CD4-positive, alpha-beta T cell treated with Interleukin-17A for 4 hours (primary cell): ENCODE measurements at places on chromosomes 6 and 20.

- DNase-seq: no peak
Measured at GRCh38 chr6:156933201-156934068, 156.3 kb downstream of the ARID1B start.

- no peak for DNase-seq
Measured at GRCh38 chr20:33839591-33839990, 28.4 kb downstream of the CHMP4B start.

DNA sequence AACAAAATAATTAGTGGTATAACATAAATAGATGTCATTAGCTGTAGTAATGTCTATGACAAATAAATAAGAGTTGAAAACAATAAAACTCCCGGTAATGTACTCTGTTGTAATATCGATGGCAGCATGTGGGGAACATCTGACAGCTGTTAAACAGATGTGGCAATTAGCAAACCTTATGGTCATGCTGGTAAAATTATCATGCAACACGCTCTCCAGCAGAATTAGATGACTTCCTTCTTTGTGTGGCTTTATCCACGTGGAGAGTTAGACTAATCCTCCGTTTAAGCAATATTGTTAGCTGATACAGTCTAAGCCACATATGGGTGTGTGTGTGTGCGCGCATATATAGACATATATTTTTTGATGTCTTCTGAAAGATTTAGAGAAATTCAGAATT is 77.7 kb upstream of the ZFP64 start:
- no peak for DNase-seq

DNA sequence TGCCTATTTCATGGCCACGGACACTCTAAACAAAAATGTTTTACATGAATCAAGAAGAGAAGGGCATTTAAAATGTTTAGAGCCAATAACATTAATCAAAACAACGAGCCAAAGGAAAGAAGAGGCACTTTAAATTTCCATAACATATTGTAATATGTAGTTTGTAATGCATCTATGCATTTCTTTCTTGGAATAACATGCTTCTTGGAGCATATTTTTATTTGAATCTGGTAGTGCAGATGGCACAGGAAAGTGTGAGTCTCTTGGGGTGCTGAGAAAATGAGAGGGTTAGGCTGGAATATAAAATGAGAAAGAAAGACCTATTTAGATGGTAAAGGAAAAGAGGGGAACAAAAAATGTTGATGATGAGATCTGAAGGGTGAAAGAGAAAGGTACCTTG is 305.4 kb downstream of the BTBD3 start:
- no peak for DNase-seq

DNA sequence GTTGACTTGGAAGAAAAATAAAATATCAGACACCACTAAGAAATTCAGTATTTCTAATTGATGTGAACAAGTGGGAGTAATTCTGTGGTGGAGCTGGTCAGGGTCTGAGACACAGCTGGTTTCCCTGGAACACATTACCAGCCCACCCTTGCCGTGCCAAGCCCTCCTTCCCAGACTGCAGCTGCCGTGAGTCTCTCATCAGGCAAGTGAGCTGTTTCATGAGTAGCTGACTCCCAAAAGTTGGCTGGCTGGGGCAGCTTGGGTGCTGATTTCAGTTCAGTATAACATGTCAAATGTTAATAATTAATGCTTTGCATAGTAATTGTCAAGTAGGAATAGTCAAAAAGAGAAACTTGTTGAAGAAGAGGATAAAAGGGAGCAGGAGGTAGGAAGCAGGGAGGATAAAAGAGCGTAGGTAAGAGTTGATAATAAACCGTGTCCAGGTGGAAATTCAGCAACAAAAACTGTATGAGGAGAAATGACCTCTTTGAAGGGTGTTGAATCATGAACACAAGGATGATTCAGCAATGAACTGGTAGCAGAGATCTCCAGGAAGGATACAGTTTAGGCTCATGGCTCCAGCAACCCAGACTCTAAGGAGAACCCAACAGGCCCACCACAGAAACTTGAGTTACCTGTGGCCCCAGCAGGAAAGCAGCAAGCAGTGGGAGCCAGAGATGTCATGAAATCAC is 110.9 kb upstream of the SSTR4 start:
- no peak for DNase-seq

- DNase-seq: no peak
Measured at GRCh38 chr20:39103305-39103704, 141.2 kb downstream of the DHX35 start.

DNA sequence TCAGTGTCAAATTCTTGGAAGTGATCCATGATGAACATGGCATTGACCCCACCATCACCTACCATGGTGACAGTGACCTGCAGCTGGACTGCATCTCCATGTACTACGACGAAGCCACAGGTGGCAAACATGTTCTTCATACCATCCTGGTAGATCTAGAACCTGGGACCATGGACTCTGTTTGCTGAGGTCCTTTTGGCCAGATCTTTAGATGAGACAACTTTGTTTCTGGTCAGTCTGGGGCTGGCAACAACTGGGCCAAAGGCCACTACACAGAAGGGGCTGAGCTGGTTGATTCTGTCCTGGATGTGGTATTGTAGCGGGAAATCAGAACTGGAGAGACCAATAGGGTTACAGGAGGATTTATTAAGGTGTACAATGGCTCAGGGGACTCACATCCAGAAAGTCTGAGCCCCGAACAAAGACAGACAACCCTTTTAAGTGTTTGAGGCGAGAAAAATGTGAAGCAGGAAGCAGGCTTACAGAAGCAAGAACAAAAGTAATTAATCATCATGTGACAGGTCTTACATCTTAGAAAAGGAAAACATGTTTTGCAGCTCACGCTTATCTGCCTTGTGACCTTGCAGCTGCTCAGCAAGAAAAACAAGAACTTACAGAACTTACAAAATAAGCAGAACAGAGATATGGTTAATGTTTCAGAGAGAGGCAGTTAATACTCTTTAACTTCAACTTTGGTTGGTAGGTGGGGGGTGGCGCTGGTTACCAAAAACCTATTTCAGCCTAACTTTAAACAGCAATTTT is 58.8 kb upstream of the MOCS1 start:
- no peak for DNase-seq

DNA sequence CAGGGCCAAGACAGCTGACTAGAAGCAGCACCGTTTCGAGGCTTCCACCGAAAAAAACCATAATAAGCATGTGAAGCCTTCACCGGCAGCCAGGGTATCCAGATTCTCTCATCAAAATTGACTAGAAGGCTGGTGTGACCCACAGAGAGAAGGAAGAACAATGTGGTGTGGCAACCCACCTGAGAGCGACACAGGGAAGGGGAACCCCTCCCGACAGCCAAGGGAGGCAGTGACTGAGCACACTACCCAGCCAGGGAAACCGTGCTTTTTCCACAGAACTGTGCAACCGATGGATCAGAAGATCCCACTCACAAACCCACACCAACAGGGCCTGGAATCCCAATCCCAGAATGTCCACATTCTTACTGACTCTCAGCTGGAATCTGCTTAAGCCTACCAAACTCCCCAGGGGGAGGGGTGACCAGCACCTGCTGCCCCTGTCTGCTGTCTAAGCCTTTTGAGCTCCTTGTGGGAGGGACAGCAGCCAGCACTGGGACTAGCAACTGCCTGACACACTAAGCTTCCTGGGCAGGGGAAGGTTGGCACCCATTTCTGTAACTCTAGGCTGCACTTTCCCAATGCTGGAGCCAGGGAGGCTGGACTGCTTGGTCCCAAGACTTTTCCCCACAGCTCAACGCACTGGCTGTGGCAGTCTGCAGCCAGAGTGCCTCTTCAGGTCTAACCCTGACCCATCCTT is 231.9 kb upstream of the FAM83B start:
- no peak for DNase-seq

- DNase-seq: no peak
Measured at GRCh38 chr6:14796974-14797762, 448.7 kb upstream of the JARID2 start.

DNA sequence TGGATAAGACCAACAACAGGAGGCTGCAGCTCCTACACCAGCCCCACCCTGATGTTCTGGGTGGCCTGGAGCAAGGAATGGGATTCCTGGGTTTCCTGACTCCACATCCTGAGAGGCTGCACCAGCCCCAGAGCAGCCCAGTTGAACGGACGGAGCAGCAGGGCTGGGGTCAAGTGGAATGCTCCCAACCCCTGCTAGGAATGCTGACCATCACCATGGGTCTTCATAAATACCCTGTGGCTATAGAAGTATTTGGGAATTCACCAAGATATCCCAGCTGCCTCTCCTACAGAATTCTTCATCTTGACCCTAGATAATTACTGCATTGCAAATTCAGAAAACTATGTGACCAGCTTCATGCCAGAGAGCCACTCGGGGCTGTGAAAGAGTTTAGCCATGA is 180.3 kb downstream of the THBS2 start:
- no peak for DNase-seq

GRCh38 chr6:37741757-37742400 is 44.2 kb upstream of the MDGA1 start:
- no peak for DNase-seq

- DNase-seq: no peak
Measured at GRCh38 chr6:41884957-41885356, 10.2 kb downstream of the USP49 start.

DNA sequence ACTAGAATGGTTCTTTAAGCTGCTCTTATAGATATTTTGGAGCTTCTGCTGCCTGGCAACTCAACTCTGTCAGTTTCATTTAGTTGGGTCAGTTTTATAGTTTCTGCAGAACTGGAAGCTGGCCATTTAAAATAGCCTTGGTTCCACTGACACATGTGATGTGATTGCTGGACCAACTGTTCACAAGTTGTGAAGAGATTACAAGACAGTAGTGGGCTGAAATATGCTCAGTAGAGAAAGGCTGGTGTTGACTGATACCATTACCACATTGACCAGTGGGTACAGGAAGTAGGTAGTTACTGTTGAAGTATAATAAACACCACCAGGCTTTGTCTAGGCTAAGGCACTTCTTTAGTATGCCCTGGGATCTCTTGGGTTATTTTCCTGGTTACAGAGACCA is 39.0 kb downstream of the BCKDHB start:
- no peak for DNase-seq

DNA sequence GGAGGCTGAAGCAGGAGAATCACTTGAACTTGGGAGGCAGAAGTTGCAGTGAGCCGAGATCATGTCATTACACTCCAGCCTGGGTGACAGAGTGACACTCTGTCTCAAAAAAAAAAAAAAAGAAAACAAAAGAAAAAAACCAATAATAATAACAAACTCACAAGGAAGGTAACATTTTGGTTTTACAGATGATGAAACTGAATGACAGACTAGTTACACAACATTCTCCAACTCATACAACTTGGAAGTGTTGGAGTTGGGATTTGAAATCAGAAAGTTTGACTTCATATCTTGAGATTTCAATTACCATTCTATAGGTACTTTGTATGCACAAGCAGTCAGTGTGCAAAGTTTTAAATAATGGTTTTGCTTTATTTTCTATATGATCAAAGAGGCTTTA is 10.2 kb downstream of the TPD52L1 start:
- DNase-seq: no peak

GRCh38 chr6:160378882-160379281 is 30.7 kb downstream of the SLC22A3 start:
- DNase-seq: no peak

GRCh38 chr6:34671801-34672656 is 24.5 kb downstream of the ILRUN start:
- peak; percentile 79 for DNase-seq

DNA sequence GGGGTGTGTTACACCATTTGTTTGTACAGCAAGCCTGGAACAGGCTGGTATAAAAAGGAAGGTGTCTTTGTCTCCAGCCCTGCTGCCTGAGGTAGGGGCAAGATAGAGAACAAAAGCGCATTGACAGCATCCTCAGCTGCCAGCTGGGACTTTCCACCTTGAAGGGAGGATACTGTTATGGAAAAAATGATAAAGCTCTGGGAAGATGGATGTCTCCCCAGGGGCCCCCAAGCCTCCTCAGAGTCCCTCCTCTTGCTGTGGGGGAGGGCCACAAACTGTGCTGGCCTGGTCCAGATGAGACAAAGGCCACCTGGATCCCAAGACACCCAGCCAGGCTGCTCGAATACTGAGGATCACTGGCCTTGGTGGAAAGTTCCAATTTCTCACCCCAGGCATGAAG is 13.0 kb downstream of the REM1 start:
- no peak for DNase-seq

DNA sequence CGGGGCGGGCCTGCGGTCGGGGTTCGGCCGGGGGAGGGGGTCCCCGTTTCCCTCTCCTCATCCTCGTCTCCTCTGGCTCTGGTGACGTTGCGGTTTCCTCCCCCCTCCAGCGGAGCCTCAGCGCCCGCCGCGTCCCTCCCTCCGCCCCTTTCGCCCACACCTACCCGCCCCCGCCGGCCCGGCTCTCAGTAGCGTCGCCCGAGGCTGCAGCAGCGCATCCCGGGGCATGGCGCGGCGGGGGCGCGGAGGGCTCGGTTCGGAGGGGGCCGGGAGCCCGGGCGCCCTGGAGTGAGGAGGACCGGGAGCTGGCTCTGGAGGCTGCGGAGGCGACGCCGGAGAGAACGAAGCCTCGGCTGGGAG is at the start of gene DSE:
Gene DSE (plus strand): TSS at position 188 of the 360 bp plus-strand sequence. CDS start 28,304 bp downstream, outside the sequence.
- peak; percentile 75 for DNase-seq

DNA sequence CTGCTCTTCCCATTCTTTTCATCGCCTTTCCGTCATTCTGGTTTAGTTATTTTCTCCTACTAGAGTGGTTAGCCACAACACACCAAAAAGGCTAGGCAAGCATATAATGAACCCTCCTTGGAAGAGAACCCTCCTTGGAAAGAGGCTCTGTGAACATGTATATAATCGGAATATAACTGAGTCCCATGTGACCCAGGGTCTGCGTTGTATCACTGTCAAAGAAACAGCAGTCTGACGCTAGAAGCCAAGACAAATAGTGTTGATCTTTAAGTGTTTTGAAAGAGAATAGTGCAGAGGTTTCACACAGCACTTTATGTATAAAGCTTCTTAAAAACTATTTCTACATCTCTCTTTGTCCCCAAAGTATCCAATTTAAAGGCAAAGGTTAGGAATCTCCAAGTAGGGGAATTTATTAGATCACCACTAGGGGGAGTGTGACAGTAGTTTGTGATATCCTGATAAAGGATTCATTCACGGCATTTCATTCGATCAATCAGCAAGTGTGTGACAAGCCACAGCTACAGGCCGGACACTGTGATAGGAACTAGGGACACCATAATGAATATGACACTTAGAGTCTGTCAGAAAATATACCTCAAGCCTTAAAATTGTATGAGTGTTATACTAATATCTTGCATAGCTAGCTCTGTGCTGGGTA is 395.3 kb downstream of the CD109 start:
- no peak for DNase-seq

GRCh38 chr6:31728767-31729514 is at the start of gene DDAH2:
DDAH2 (minus strand) TSS chr6:31729299; CDS start chr6:31729161, 138 bp downstream.
- DNase-seq: no peak
